ENCODE measurements at places on chromosomes 3 and 15.

DNA sequence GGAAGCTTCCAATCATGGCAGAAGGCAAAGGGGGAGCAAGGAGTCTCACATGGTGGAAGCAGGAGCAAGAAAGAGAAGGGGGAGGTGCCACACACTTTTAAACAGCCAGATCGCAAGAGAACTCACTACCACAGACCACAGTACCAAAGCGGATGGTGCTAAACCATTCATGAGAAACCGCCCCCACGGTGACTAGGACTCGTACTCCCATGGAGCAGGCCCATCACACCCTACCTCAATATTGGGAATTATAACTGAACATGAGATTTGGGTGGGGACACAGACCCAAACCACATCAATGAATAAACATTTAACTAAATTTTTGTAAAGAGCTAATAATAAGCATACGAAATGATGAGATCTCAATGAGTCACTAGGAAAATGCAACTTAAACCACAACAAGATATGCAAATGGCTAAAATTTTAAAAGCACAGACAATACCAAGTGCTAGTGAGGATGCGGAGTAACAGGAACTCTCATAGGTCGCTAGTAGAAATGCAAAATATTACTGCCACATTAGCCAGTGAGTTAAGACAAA, 10.0 kb downstream of the MRPS25 start:
- peak; percentile 67 for DNase-seq

DNA sequence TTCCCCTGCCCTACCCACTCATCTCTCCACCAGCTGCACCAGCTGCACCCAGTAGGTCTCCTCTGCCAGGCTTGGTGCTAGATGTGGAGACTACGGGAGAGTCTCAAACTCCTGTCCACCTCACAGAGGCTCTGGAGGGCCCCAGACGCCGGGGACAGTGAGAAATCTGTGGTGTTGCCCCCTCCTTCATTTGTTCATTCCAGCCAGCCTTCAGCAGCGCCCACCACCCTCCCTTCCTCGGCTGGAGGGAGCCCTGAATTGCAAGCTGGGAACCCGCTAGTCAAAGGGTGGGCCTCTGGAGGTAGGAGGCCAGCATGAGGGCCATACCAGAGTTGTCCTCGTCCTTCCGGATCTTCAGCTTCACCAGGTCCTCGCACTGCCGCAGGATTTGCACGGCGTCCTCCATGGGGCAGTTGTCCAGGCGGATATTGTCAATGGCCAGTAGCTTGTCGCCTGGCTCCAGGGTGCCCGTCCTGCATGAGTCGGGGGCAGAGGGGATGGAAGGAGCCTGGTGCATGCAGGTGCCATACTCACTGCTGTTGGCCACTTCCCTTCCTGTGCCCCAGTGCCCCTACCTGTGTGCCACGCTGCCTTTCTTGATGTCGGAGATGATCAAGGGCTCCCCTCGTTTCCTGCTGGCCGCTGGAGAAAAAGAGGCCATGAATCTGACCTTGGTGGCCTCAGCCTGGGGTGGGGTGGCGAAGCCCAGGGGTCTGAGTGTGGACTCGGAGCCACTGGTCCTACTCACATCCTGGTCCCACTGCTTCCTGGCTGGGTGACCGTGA, 29.1 kb downstream of the GRIP2 start:
- no peak for DNase-seq

DNA sequence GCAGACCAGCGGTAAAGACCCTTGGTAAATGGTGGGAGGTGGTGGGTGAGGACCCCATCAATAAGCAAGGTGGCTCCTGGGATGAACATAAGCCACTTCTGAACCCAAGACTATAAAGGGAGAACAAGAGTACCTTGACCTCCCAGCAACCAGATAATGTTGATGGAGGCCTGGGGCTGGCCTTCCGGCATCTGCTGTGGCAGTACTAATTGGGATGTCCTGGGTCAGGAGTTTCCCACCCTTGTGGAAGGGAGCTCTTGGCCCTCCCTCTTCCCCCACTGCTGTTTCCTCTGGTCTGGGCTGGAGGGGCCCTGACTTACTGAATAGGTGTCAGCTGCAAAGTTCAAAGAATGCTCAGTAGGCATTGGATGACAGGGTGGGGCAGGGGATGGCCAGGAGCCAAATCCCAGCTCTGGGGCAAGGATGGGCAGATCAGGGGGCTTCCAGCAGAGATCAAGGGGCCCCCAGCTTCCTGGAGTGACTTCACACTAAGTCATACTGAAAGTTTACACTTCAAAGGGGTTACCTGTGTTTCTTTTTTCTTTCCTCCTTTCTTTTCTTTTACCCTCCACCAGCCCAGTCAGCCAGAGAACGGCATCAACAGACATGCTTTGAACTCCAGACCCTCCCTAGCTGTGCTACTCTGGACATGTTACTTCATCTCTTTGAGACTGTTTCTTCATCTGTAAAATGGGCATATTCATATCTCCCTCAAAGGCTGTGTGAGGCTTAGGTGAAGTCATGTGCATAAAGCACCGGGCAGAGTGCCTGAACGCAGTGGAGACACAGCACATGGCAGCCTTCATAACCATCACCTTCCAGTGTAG, 1.5 kb downstream of the RBP1 start:
- DNase-seq, result no peak

GRCh38 chr3:75140904-75141615, 523.1 kb upstream of the FRG2C start:
- DNase-seq, result no peak

GRCh38 chr3:195466251-195466650, 23.4 kb upstream of the ACAP2 start:
- DNase-seq, result no peak

DNA sequence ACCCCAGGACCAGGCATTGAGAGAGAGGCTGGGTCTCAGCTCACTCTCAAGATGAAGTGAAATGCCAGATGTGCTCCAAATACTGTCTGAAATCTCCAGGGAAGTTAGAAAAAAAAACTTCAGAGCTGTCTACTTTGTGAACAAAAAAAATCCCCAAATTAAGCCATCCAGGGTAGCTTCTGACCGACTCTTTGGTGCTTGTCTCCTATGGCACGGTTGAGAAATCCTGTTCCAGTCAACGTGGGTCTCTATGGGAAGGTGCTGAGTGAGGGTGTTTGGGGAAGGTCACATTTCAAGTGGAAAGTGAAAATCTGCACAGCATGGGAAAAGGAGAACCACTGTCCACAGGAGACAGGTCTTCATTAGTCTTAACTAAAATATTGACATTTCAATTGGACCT, 322.5 kb upstream of the CFAP20DC start:
- DNase-seq, result no peak

DNA sequence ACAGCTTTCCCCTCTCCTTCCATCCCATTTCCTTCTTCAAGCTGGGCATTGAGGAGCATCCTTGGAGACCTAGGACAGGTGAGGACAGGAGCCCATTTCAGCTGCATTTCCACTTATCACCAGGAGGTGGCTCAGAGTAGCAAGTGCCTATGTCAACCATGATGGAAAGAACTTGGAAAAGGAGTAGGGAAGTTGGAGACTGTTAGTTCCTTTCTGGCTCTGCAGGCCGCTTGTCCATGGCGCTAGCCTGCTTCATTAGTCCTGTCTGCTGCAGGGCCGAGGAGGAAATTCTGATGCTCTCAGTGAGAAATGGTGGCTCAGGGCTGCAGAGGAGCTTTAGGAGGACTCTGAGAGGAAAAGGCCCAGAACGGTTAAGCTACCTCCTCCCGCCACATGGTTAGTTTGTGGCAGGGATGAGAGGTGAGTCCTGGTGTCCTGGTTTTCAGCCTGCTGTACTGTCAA, 7.0 kb upstream of the CD276 start:
- peak; percentile 41 for DNase-seq

DNA sequence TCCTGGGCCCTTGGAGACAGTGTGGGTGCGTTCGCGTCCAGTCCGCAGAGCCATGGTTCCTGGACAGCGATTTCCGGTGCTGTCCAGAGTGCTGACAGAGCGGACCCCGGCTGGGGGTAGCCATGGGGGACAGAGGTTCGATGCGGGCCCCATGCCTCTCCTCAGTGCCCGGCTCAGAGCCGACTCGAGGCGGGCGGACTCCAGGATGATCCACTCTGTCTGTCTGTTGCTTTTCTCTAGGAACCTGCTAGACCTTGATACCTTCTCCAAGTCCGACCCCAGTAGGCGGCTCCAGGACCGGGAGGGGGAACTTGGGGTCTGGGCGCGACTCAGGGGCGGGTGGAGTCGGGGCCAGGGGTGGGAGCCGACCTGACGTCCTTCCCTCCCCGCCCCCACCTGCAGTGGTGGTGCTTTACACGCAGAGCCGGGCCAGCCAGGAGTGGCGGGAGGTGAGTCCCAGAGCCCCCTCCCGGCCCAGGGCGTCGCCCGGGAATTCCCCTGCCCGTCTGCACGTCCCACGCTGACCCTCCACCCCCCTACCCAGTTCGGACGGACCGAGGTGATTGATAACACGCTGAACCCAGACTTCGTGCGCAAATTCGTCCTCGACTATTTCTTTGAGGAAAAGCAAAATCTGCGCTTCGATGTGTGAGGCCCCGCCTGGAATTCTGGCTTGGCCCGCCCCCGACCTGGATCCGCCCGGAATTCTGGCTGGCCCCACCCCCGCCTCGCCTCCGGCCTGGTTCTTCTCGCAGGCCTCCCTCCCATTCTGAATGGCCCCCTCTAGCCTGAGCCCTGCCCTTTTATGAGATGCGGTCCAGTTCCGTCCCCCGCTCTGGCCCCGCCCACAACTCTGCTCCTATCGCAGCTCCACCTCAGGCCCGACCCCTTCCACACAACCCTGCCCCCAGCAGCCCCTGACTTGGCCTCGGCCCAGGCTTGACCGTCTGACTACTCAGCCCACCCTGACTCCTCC, 1.0 kb downstream of the CPNE9 start:
- peak; percentile 74 for DNase-seq

- DNase-seq, result no peak
Measured at GRCh38 chr3:133209871-133210550, 171.8 kb downstream of the TMEM108 start.

GRCh38 chr15:72902245-72902918, 118.8 kb upstream of the ADPGK start:
- DNase-seq, result no peak

- DNase-seq, result no peak
Measured at GRCh38 chr3:189042832-189043231, 128.9 kb upstream of the TPRG1 start.

All from GM13976 (cell line).